T-helper 17 cell (primary cell): ENCODE measurements at places on chromosomes 16 and 17. TPM values are rescaled to one million over a fixed set of nuclear protein-coding genes. Genes with fewer than 3 reads are reported as not detected.

HBA2 gene
- total RNA-seq = not detected

AATK gene
- total RNA-seq = 1.9 TPM

- DNase-seq = no peak
Observed at GRCh38 chr16:81195885-81196534, 42.5 kb upstream of the BCO1 start.

DNA sequence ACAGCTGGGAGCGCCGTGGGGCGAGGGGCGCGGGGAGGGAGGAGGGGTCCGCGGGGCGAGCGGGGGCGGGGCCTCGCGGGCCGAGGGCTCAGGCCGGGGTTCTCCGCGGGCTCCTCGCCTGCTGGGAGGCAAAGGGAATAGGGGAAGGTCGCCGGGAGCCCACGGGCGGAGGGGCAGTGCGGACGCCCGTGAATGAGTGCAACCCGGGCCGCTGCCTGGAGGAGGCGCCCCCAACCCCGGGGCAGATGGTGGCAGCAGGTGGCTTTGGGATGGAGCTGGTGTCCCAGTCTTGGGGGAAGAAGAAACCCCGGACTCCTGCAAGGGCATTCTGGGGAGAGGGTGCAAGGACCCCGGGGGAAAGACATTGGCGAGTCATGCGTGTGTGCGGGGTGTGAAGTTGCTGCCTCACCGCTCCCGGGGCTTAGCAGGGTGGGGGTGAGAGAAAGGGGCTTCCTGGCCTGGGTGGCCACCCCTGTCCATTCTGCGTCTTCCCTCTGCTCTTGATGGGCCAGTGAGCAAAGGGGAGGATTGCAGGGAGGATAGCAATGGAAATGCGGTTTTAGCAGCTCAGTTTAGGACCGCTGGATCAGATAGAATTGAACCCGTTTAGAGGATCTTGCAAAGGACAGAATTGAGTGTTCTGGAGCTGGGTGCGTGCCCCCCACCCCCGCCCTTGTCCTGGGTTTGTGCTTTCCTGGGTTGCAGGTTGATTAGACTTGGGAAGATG lies 526 bp downstream of the KIAA0513 start:
- no peak for DNase-seq

DNA sequence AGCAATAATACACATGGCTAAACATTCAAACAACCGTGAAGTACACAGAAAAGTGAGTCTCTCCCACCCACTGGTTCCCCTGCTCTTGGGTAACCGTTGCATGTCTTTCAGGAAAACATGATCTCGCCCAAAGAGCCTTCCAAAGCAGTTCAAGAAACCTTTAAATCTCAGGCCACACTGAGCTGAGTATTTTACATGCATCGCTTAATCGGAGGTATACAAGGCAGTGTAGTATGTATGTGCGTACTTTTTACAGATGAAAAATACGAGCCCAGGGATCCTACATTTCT lies 741 bp upstream of the DEXI start:
- no peak for DNase-seq
